ENCODE measurements at places on chromosomes 4 and X. TPM values are rescaled to one million over a fixed set of nuclear protein-coding genes. Genes with fewer than 3 reads are reported as not detected.

Gene ADH7
- not detected for total RNA-seq

Gene GPRIN3
- total RNA-seq: 7.2 TPM

Gene MND1
- 9.6 TPM for total RNA-seq

Gene CT45A3
- not detected for total RNA-seq

Gene NWD2
- total RNA-seq: 2.0 TPM

Gene GAGE12F
- total RNA-seq: not detected
